ENCODE measurements at places on chromosomes 4 and X.

- DNase-seq: no peak
These were observed 1494.9 kb upstream of the AGA start for GRCh38 chr4:178937130-178937529.

- DNase-seq: no peak
These were observed 25.2 kb downstream of the YTHDC1 start for GRCh38 chr4:68324519-68325262.

DNA sequence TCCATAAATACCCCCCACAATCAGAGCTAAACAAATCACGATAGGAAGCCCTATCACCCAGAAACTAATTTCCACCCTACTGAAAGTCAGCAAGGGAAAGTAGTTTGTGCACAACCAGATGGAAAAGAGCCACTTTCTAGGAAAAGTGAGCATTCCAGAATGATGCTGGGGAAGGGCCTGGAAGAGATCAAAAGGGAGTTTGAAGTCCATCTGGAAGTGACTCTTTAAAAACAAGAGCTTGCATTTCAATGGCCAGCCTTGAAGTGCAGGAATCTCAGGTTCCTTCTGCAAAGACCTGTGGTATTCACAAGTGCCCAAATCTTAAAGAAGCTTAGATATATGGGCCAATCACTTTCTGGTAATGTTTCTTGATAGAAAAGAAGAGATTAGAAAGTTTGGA lies 97.0 kb upstream of the LDB2 start:
- DNase-seq: no peak

DNA sequence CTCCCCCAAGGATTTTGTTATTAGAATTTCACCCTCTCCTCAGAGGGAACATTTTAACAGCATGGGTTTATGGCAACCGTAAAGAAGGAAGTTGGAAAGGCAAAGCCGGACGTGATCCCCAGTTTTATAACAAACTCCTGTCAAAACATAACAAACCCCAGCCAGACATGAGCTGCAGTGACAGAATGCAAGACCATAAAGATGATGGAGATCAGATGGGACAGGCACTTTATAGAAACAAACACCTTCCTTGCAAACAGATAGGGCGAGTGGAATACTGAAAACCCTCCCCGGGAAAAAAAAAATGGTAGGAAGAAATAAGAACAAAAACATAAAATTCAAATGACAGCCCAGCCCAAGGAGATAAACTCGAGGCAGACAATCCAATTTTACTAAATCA lies 281.4 kb downstream of the LDB2 start:
- DNase-seq: no peak

GRCh38 chrX:107825698-107826237 lies at the start of gene MID2:
Gene MID2 (plus strand): TSS chrX:107825866. CDS start chrX:107826427, 561 bp downstream.
- DNase-seq: no peak

DNA sequence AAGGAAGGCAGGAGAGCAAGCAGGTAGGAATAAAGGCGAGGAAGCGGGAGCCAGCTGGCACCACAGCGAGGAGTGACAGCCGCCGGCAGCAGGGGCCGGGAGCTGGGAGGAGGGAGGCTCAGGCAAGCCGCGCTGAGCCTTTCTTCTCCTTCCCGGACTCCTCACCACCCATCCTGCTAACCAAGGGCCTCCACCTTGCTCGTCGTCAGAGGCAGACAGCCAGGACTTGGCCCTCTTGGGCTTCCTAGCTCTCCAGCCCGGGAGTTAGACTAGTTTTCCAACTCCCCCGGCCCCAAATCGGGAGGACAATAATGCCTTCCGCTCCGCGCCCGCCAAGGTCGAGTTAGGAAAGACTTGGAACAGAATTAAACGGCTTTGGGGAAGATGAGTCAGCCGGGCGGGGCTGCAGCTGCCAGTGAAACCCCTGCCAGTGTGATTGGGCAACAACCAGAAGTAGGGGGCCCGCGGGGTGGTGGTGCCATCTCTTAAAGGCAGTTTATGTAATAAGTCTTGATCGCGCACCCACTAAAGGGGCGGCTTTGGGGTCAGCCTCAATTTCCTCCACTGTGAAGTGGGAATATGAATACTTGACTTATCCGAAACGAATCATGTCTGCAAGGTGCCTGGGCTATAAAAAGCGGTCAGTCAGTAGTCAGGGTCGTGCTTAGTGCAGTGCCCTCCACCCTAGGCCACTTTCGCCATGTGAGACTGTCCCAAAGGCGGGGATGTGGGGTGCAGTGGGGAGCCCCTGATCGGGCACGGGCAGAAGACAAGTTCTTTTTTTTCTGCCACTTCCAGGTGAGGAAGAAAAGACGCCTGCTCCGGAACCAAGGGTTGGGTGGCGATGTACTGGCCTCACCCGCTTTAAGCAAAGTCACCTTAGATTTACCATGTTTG lies 6.7 kb upstream of the HSD17B10 start:
- no peak for DNase-seq

- no peak for DNase-seq
These were observed 257.1 kb downstream of the CAMK2D start for GRCh38 chr4:113504422-113504821.

- no peak for DNase-seq
These were observed 38.2 kb upstream of the GPM6A start for GRCh38 chr4:175850240-175850639.

DNA sequence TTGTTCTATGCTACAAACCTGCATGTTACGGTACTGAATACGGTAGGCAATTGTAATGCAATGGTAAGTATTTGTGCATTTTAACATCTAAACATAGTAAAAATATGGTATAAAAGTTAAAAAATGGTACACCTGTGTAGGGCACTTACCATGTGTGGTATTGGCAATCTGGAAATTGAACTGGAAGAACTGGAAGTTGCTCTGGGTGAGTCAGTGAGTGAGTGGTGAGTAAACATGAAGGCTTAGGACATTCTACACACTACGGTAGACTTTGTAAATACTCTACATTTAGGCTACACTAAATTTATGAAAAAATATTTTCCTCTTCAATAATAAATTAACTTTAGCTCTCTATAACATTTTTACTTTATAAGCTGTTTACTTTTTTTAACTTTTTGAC lies 78.9 kb downstream of the RRAGB start:
- no peak for DNase-seq

DNA sequence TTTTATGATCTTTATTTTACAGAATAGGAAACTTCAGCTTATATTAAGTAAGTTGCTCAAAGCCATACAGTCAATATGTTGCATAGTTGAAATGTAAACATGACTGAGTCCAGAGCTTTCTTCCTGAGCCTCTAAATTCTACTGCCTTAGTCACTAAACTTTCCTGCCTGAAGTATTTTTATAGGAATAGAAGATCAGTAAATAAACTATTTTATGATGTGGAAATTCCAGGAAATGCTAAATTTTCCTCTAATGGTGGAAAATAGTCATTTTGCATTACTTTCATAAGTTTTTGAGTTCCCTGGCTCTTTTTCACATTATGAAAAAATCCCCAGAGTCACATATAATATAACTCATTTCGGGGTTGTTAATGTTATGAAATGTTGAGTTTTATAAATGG lies 182.8 kb downstream of the BANK1 start:
- no peak for DNase-seq

DNA sequence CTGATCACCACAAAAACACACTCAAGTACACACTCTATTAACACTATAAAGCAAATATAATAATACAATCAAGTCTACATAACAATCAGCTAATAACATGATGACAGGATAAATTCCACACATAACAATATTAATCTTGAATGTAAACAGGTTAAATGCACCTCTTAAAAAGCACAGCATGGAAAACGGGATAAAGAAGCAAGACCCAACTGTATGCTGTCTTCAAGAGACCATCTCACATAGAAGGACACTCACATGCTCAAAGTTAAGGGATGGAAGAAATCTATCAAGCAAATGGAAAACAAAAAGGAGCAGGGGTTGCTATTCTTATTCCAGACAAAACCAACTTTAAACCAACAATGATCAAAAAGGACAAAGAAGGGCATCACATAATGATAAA lies 28.1 kb downstream of the CBR4 start:
- no peak for DNase-seq

DNA sequence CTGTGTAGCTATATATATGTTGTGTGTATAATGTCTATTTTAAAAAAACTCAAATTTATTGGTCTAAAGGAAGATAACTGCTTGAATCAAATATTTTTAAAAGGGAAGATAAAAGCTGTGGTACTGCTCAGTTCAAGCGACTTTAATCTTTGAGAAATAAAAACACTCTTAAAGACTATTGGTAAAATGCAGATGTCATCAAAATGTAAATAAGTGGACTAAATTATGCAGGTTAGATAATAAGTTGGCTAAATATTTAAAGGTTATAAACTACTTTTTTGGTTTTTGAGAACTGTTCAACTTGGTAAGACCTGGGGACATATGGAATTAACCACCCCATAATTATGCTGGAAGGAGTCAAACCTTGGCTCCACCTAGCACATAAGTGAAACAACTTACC lies 144.7 kb upstream of the ITM2A start:
- no peak for DNase-seq

DNA sequence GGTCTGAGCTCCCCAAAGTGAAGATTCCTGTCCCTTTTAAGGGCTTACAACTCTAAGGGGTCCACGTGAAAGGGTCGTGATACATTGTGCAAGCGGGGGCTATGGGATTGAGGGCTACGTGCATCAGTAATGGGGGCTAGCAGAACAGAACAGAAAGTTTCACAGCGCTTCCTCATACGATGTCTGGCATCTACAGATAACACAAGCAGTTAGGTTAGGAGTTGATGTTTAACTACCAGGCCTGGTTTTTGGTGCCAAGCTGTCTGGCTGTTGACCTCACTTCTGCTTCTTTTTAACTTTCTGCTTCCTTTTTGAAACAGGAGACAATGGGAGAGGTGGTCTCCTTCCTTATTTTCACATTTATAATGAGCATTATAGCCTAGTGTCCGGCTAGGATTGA lies 368.6 kb upstream of the CXorf51A start:
- no peak for DNase-seq

DNA sequence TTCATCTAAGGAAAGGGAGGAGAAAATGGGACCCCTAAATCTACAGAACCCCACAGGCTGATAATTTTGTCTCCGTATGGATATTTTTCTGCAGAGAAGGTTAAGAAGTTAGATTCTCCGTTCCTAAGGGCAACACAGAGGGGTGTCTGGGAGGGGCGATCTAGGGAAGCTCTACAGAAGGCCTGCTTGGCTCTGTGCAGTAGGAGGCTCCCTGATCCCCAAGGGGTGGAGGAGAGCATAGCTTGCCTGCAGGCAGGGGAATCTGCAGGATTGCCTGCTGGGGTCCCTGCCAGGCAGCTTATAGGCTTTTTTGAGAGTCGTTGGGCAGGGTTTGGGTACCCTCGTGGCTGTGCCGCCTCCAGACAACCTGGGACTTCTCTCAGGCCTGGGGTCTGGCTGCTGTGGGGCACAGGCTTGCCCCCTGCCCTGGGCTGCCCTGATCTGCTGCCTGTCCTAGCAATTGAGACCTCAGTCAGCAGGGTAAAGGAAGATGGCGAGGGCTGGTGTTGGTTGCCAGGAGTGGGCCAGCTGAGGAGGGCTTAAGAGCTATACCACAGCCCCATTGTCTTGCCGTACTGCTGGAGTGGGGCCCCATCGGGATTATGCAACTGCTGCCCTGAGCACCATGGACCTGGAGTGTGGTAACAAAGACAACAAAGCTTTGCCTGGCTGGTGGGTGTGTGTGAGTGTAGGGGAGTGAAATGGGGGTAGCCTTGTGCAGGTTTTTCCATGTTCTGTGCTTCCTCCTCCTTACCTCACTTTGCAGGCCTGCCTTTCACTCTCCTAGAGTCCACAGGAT lies 74.1 kb downstream of the EFNB1 start:
- DNase-seq: no peak

GRCh38 chrX:69718102-69718501 lies 102.2 kb downstream of the EDA start:
- DNase-seq: no peak

DNA sequence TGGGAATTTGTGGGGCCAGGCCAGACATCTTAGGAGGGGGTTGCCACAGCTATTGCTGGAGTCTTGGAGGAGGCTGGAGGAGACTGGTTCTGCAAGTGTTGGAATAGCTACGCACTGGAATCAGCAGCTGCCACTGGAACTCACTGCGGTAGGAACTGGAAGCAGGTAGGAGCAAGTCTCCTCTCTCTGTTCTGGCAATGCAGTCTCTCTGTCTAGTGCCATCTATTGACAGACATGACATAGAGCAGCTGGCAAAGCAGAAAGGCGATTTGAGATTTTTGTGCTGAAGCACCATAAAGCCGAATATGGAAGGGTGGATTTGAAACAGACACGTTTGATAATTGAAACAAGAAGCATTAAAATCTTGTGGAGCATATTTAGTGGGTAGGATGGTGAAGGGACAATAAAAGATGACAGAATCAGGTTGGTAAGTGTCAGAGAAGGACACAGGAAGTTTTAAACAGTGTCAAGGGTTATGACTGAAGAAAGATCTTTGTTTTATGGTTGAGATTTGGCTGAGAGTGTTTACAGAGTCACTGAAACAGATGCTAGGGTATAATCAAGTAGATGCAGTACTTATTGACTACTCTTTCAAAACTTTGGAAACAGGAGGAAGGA lies 23.5 kb upstream of the SYNPO2 start:
- DNase-seq: no peak

DNA sequence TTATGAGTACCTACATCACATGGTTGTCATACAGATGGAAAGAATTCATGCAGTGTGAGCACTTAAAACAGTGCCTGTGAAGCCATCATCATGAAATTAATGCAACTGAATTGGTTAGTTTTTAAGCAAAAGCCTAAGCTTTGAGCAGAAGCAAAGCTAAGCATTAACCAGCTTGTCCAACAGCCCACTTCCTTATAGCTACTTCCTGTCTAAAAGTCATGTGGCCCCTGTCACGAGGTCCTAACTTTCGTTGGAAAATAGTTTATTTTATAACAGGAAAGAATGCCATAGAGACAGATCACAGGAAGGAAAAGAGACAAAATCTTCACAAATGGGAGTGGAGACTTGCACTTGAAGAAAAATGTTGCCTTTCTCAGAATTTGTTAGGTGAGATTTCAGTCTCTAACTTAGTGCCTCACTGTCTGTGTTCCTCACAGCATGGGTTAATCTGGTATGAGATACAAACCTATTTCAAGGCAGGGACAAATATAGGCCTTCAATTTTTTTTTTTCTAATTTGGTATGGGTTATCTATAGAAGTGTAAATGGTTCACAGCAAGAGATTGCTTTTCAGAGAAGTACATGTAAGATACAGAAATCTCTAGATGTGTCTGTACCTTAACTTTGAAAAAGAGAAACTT lies 27.7 kb upstream of the VCX start:
- DNase-seq: no peak

DNA sequence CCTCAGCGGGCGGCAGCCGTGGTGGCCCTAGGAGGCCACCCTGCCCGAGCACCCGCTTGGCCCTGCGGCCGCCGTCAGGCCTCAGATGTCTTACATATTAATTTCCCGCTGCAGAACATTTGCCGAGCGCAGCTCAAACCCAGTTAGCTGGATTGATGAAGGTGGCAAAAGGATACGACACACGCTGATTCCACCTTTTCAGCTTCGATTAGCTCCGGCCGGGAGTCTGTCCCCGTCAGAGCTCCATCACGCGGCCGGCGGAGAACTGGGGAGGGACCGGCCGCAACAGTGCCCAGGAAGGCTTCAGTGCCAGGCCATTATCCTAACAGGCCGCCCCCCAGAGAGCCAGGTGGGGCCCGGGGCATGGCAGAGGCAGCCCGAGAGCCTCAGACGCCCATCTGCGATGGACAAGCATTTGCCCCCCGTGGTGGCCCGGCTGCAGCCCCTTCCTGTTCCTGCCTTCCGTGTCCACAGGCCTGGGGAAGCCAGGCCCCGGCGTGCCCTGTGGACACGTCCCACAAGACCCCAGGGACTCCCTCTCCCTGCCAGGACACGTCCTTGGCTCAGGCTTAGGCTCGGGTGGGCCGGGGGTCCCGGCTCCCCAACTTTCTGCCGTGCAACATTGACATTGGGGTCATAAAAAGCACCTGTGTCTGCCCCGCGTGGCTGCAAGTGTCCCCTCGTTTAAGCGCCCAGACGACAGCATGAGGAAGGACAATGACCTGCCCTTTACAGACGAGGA lies 133.8 kb upstream of the NKX1-1 start:
- DNase-seq: no peak
